Stimulated activated CD4-positive, alpha-beta T cell treated with anti-CD3 and anti-CD28 coated beads, Interleukin-1b, Interleukin-23, amount 100 ng/mL, for 48 hours (primary cell): ENCODE measurements at places on chromosomes 1 and 21.

GRCh38 chr1:191508239-191508638 is 650.0 kb upstream of the RGS18 start:
- DNase-seq, result no peak

DNA sequence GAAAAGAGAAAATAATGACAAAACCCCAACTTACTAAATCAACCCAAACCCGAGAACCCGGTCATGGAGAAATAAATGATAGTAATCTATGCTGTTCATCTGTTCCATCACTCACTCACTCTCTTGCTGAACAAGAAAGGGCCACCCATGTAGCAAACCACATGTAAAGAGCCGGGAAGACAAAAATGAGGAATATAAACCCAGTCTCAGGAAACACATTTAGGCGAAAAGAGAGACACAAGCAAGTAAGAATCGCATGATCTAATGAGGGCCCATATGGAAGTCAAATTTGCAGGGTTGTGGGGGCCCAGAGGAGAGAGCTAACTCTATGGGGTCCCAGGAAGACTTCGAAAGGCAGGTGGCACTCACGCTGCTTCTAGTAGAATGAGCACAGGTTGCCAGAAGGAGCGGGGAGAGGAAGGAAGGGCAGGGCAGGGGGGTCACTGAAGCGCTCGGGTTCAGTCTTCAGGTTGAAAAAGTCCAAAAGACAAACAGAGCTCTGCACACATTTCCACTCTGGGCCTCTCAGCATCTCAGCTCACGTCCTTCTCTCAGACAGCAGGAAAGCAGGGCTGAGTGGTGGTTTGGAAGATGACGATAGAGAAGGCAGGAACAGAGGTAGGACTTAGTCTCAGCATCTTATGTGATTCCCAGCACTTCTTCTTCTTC is 142.9 kb upstream of the KRTAP19-8 start:
- no peak for DNase-seq

DNA sequence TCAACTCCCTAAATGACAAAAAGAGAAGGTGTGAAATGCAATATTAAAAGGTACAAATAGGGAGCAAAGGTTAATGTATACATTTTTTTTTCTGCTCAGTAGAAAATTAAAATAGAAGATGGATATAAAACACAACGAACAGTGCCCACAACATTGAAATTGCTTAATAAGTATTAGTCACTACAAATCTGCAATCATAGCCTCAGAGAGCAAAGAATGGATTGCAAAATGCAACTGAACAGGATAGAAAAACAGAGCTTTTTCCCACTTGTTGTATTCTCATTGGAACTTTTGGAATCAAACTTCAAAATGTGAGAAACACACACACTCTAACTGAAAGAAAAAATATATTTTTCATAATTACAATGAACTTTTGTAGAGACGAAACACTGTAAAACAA is 552.2 kb upstream of the NCAM2 start:
- no peak for DNase-seq

DNA sequence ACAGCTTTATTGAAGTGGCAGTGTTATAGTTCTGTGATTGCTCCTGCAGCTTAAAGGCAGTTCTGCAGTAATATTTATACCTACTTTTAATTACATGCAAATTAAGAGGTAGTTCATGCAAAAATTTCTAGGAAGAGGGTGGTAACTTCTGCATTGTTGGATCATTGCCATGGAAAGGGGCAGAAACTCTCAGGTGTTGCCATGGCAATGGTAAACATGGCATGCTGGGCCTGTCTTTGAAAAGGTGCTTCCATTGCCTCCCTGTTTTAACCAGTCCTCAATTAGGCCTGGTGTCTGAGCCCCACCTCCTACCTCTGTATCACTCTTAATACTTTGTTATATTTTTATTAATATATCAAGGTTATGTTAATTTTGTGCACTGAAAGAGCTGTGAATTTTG is 104.7 kb downstream of the DISC1 start:
- DNase-seq, result no peak

DNA sequence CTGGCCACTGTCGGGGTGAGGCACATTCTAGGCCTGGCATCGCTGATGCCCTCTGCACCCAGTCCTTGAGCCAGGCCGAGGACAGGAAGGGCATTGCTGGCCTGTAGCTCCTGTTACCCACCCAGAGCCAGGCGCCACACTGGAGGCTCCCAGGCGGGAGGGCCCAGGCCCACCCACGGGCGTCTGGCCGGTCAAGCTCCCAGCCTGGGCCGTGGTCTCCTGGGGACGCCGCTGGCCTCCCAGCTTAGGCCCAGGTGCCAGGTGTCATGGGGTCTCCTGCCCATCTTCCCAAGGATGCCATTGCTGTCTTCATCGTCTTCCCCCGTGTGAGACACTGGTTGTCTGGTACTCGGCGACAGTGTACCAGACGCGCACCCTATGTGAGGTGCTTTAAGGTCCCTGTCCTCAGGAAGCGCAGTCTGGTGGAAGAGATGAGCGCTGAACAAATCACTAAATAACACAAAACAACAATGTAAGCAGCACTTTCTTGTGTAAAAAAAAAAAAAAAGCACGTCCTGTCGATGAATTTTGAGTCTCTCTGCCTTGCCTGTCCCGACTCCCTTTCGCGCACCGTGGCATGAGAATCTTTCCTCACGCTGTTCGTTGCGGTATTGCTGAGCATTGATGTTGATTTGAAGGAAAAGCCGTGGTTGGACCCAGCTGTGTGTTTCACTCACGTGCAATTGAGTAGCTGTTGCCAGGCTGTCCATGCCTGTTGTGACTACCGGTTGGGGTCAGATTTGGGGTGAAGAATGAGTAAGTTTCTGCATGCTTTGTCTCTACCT is 27.0 kb upstream of the TRAPPC10 start:
- no peak for DNase-seq

GRCh38 chr1:163842571-163842970 is 520.8 kb downstream of the NUF2 start:
- no peak for DNase-seq

- DNase-seq, result no peak
Observed at GRCh38 chr1:96521994-96522760, 199.4 kb upstream of the PTBP2 start.

- DNase-seq, result peak; percentile 13
Observed at GRCh38 chr1:155607708-155608107, 2.3 kb upstream of the MSTO1 start.

DNA sequence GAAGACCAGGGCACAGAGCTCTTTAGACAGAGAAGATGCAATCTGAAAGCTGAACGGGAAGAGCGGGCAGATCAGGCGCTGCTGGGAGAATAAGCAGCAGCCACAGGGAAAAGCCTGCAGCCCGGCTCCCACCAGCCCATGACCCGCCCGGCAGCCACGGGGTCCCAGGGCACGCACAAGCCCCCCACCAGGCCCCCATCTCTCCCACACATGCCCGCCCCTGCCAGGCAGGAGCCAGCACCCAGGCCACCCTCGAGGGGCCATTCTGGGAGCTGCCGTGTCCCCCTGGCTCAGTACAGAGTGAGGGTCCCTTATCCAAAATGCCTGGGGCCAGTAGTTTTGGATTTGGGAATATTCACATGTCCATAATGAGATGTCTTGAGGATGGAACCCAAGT is 16.3 kb downstream of the SLC19A1 start:
- no peak for DNase-seq

GRCh38 chr1:205936846-205937586 is 6.2 kb downstream of the SLC26A9 start:
- no peak for DNase-seq

DNA sequence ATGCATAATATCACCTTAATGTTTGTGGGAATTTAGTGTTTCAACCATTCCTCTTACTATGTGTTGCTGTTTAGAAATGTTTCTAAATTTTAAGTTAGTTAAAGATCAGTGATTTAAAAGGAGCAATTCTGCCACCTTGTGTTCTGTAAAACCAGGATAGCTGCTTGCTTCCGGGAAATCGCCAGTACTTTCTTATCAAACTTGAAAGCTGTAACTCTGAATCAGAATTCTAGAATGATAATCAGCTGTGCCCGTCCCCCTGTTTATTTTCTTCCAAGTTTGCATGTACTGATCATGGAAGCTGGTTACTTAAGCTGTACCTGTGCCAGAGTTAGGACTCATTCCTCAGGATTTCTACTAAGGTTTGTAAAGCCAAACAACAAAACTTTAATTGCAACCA is 656.4 kb downstream of the LTN1 start:
- DNase-seq, result no peak

DNA sequence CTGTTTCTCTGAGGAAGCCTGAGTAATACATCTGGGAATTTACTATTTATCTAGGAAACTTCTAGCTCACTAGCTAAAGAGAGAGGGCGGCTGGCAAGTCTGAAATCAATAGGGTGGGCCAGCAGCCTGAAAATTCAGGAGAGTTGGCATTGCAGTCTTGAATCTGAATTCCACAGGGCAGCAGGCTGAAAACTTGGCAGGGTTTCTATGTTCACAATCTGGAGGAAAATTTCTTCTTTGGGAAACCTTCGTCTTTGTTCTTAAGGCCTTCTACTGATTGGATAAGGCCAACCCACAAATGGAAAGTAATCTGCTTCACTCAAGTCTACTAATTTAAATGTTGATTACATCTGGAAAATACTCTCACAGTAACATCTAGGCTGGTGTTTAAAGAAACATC is 101.0 kb upstream of the COG2 start:
- DNase-seq, result no peak

GRCh38 chr1:9877962-9878361 is 32.1 kb downstream of the CTNNBIP1 start:
- no peak for DNase-seq

GRCh38 chr1:240190881-240191401 is 99.3 kb downstream of the FMN2 start:
- no peak for DNase-seq

DNA sequence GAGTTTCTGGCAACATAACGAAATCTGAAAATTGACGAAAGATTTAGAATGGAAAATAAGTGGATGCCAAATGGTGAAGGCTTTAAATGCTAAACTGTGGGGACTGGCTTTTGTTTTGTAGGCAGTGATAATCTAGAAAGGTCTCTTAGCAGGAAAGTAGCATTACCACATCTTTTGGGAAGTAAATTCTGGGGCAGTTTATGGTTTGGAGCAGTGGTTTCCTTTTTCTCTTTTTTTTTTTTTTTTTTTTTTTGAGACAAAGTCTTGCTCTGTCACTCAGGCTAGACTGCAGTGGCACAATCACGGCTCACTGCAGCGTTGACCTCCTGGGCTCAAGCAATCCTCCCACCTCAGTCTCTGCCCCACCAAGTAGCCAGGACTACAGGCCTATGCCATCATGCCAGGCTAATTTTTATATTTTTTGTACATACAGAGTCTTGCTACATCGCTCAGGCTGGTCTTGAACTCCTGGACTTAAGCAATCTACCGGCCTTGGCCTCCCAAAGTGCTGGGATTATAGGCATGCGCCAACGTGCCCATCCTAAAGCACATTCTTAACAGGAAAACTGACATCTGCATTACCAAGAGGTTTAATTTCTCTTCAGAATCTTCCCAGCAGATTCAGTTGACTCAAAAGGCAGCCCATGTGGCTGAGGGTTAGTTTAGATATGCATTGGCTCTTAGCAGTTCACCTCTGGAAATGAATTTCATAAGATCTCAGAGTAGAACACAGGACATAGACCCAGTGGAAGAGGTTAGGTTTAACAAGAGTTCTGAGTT is 32.9 kb downstream of the C21orf91 start:
- no peak for DNase-seq

GRCh38 chr1:95208876-95209275 is 25.1 kb upstream of the RWDD3 start:
- DNase-seq, result no peak

DNA sequence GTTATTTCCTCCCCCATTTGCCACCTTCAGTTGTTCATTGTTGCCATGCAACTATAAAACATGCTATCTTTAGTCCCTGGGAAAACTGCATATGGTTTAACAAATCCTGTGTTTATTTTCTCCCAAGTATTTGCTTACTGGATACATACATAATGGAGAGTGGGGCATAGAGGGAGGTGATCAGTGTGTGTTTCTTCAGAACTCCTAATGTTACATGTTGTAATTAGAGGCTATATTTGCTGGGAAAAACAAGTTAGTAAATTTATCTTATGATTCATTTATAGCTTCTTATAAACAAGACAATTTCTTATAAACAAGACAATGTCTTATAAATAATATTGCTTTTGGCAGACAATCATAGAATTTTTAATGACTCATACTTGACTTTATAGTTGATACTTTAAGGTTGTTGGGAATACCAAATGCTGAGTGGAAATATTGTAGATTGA is 7.3 kb upstream of the GIPC2 start:
- no peak for DNase-seq

DNA sequence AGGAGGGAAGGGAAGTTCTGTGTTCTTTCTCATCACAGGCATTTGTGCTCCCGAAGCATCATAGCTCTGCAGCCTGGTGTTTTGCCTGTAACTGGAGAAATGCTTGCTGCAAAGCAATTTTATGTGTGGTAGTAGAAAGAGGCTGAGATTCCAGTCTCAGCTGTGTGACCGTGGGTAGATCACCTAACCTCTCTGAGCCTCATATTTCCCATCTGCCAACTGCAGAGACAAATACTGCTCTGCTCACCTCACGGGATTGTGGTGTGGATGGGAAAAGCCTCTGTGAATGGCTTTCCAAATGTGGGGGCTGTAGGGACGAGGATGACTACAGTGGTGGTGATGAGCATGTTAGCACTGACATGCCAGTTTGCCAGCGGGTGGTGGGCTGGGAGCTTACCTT is 84.0 kb downstream of the MDM4 start:
- DNase-seq, result no peak

GRCh38 chr1:8094481-8095241 is 68.6 kb upstream of the ERRFI1 start:
- DNase-seq, result peak; percentile 13
